ENCODE measurements at places on chromosomes 2 and 18. TPM values are rescaled to one million over a fixed set of nuclear protein-coding genes. Genes with fewer than 3 reads are reported as not detected.

ACMSD gene
- polyA plus RNA-seq, result not detected

MYCN gene
- not detected for polyA plus RNA-seq

- no peak for DNase-seq
Measured at GRCh38 chr2:119744335-119744939, 15.3 kb upstream of the PTPN4 start.

ACTG2 gene
- polyA plus RNA-seq, result 0.10 TPM

SMC6 gene
- 6.5 TPM for polyA plus RNA-seq

DNA sequence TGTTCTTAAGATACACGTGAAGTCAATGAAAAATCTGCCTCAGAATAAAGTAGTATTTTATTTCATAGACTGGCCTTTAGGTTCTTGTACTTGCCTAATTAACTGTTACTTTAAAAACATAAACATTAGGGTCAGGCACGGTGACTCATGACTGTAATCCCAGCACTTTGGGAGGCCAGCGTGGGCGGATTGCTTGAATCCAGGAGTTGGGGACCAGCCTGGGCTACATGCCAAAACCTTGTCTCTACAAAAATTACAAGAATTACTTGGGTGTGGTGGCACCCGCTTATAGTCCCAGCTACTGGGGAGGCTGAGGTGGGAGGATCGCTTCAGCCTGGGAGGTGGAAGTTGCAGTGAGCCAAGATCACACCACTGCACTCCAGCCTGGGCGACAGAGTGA is 16.0 kb upstream of the SNORC start:
- DNase-seq, result no peak

GRCh38 chr2:173574324-173575112 is 219.8 kb downstream of the CDCA7 start:
- no peak for DNase-seq

SULT1C2 gene
- not detected for polyA plus RNA-seq

GRCh38 chr18:56067969-56068671 is 480.1 kb upstream of the TCF4 start:
- DNase-seq, result peak; percentile 31

GRCh38 chr18:75530566-75531211 is 103.2 kb upstream of the SMIM21 start:
- no peak for DNase-seq

UGT1A4 gene
- not detected for polyA plus RNA-seq

RNASEH1 gene
- polyA plus RNA-seq, result 34.4 TPM

- DNase-seq, result no peak
Measured at GRCh38 chr2:46458763-46459500, 20.4 kb upstream of the TMEM247 start.

DNA sequence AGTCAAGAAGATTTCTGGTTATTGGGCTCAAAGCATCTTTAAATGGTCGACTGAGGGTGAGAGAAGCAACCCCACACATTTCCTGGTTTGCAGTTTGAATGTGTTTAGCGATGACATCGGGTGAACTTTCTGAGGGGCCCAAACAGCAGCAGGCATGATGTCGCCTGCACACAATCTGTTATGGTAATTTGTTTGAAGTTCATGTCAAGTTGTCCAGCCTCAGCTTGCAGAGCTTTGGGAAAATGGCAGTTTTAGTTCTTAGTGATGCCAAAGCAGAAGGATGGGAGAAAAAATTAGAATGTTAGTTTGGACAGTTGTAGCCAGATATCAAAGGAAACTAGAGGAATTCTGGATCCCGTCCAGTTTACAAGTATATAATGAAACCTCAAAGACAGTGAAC is 284.6 kb downstream of the MBD5 start:
- DNase-seq, result no peak

GRCh38 chr2:174673440-174673839 is 75.8 kb upstream of the WIPF1 start:
- DNase-seq, result no peak

STAM2 gene
- polyA plus RNA-seq, result 6.9 TPM

DNA sequence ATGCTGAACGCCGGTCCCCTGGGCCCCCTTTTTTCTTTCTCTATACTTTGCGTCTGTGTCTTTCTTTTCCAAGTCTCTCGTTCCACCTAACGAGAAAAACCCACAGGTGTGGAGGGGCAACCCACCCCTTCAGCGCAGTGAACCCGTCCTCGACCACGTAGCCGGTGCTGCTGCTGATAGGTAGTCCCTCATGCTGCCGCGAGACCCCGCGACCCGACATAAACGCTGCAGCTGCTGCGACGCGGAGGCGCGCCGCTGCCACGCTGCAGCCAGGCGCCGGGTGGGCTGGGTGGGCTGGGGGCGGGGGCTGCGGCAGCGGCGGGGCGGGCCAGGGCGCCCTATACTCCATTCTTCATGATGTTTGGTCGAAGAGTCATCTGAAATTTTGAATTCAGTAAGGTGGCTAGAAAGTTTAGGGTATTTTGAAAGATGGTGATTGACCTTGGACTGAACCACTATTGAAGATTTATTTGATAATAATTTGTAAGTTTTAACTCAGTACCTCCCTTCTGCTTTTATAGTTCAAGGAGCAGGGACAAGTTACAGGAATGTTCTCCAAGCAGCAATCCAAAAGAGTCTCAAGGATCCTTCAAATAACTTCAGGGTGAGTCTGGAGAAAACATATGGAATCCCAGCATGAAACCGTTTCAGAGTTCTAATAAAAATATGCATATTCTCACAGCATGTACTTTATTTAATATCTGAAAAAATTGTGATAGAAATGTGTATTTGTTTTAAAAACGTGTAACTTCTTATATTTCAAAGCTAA is 24.1 kb downstream of the CFLAR start:
- no peak for DNase-seq

DNA sequence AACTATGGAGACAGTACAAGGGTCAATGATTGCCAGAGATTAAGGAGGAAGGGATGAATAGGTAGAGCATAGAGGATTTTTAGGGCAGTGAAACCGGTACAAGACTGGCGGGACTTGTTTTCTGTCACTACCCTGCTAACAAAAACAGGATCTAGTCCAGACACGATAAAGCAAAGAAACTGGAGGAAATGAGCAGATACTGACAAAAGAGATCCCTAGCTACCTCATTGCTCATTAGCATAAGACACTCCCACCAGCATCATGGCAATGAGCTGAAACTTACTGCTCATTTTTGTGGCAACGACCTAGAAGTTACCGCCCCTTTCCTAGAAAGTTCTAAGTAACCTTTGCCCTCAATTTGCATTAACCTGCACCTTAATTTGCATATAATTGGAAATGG is 131.2 kb downstream of the ETAA1 start:
- DNase-seq, result no peak

GRCh38 chr2:240595381-240596079 is 9.0 kb downstream of the CAPN10 start:
- DNase-seq, result peak; percentile 76

DNA sequence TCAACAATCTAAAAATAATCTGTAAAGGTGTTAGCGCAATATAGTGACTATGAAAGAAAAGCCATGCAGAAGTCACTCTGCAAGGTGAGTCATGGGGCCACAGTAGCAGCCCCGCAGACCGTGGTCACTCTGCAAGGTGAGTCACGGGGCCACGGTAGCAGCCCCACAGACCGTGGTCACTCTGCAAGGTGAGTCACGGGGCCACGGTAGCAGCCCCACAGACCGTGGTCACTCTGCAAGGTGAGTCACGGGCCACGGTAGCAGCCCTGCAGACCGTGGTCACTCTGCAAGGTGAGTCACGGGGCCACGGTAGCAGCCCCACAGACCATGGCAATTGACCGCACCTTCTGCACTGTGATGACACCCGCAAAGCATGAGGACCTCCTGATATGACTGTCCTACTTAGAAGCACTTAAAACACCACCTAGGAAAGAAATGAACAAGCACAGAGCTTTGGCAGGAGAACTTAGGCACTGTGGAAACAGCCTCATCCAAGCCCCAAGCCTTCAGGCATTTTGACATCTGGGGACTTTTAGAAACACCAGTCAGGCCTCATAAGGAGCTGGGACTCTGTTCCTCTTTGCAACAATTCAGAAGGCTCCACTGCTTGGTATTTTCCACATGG is 70.1 kb downstream of the LDLRAD4 start:
- no peak for DNase-seq

HOXD13 gene
- polyA plus RNA-seq, result not detected

CAB39 gene
- 18.7 TPM for polyA plus RNA-seq

GRCh38 chr2:84805250-84805958 is 75.5 kb downstream of the TRABD2A start:
- no peak for DNase-seq

CCDC85A gene
- polyA plus RNA-seq, result 48.7 TPM

ELOA2 gene
- not detected for polyA plus RNA-seq

GRCh38 chr2:50722776-50723175 is 309.2 kb downstream of the NRXN1 start:
- DNase-seq, result no peak

DNA sequence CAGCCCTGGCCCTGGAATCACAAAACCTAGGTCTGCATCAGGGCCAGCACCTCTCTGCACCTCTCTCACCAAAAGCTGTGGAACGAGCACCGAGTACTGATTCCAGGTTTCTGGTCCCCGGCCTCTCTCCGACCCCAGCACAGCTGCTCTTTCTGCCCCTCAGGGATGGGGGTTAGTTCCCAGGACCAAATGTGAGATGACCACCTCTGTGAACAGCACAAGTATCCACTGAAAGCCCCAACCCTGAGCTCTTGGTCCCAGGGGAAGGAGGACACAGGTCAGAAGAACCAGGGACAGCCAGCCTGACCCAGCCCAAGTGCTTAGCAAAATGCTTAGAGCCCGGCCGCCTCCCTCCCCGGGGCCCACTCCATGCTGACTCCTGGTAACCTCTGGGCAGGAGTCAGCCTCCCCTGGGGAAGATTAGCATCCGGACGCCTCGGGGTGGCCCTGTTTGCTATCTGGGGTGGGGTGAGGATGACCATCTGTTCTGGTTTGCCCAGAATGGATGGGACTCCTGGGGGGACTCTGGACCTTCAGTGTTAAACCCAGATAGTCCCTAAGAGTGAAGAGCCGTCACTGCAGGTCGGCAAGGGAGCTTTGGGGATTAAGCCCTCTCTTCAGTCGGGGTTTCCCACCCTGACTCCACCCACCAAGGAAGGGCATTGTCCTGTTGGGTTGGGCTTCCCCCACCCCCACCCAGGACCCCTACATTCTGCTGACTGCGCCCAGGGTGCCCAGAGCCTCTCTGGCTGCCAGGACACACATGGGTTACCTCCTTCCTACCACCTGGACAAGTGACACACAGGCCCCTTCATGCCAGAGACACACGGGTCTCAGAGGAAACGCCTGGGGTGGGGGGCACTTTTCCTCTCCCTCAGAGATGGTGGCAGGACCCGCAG is 9.4 kb upstream of the GPR55 start:
- DNase-seq, result no peak

- no peak for DNase-seq
Measured at GRCh38 chr2:112033600-112033999, 21.5 kb upstream of the TMEM87B start.

DNA sequence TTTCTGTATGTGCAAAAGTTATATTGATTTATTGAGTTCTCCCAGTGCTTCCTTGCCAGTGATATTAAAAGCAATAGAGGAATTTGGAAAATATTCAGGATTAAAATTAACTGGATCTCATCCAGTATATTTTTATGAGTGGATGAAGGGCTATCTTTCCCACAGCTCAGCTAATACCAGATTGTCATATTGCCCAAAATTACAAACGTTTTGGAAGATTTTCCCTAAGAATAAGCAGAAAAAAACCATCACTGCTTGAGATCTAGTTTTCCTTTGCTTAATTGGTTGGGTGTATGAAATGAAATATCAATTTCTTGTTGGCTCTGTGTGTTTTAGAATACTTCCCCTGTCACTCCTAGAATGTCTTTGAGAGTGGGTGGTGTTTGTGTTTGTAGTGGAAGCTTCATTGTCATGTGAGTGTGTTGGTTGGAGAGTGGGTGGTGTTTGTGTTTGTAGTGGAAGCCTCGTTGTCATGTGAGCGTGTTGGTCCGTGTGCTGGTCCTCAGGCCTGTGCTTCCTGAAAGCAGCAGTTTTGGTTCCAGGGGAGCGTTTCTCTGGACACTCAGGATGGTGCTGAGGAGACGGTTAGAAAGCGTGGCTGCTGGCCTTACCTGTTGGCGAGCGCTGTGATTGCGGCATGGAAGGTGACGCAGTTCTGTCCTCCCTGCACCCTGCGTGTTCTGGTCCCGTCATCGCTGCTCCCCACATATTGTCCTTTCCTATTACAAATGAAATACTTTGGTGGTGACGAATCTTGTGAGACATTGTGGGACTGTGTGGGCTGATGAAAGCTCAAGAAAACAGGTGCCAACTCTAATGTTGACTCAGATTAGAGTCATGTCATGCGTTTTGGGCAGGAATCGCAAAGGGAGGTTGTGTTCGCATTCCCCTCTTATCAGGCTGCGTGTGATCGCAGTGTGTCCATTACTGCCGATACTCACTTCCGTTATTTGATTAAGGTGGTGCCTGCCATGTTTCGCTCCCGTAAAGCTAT is 12.4 kb downstream of the ASB1 start:
- no peak for DNase-seq

DNA sequence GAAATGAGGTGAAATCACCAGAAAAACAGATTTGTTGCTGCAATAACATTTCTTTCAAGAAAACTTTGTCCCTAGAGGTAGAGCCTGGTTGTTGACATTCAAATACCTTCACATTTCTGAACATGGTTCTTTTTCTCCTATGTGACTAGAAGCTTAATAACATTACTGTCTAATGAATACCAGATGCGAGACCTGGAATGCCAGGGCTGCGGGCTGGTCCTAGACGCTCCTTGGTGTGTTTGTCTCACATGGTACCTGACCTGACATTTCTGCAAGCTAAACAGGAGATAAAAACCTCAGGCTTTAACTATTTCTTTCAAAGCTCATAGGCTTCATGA is 38.5 kb downstream of the ACKR3 start:
- DNase-seq, result peak; percentile 64

DNA sequence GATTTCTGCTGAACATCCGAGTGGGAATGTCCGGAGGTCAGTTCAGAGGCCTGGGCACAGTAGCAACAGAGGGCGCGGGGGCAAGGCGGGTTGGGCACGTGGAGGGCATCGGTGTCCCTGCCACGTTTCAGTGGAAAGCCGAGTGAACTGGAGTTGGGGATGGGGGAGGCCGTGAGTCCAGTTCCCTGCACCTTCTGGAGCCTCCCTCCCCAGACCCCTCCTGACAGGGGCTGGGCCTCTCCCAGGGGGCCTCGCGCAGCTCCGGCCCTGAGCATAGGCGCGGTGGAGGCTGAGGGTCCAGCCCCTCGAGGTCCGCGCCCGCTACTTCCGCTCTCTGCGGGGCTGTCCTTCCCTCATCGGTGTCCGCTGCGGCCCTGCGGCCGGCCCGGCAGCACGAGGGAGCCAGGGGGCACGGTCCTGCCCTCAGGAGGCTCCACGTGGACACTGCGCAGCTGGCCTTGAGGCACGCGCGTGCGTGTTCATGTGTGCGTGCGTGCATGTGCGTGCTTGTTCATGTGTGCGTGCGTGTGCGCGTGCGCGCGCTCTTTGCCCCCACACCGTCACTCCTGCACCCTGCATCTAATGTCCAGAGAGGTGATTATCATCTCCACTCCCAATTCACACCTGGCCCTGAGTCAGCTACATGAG is 50.2 kb downstream of the PLEKHB2 start:
- peak; percentile 19 for DNase-seq

GRCh38 chr2:85181844-85182456 is 48.8 kb downstream of the TCF7L1 start:
- DNase-seq, result no peak

DNA sequence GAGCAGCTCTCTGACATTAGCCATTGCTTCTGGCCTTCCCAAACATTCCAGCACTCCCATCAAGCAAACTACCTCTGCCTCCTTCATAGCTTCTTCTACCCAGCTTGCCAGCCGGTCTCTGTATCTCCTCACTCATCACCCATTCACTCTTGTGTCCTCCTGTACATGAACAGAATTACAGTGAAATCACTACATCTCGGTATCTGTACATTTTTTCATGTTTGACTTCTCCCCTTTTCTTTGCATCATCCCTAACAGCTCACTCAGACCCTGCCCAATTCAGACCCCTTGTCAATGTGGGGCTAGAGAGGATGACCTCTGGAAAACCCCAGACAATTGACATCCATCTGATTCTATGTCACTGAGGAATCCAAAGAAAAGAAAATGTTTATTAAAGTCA is 335.8 kb downstream of the TNS1 start:
- DNase-seq, result no peak
